ENCODE measurements at places on chromosomes 5 and 9.

GRCh38 chr5:154481584-154482381 is 3.8 kb upstream of the HAND1 start:
- DNase-seq, result no peak

DNA sequence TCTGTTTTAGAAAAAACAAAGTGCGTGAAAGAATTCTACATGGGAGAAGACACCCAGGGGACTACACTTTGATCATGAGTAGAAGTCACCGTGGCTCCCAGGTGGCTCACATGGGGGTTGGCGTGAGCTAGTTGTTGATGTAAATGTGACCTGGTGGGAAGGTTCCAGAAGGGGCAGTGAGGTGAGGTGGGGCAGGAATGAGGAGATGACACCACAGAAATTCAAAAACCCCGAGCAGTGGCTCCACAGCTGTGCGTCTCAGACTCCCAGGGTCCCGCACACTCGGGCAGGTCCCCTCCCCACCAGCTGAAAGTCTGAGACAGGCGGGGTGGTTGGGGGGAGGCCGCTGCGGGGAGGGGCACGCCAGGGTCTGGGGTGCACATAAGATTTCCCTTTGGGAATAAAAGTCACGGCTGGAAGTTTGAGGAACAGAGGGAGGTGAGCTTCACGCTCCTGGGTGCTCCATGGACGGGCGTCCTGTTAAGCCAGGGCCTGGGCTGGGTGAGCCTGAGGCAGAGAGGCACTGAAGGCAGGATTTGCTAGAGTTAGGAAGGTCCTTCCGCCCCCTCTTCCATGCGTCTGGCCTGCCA is 29.9 kb downstream of the GLT6D1 start:
- no peak for DNase-seq

DNA sequence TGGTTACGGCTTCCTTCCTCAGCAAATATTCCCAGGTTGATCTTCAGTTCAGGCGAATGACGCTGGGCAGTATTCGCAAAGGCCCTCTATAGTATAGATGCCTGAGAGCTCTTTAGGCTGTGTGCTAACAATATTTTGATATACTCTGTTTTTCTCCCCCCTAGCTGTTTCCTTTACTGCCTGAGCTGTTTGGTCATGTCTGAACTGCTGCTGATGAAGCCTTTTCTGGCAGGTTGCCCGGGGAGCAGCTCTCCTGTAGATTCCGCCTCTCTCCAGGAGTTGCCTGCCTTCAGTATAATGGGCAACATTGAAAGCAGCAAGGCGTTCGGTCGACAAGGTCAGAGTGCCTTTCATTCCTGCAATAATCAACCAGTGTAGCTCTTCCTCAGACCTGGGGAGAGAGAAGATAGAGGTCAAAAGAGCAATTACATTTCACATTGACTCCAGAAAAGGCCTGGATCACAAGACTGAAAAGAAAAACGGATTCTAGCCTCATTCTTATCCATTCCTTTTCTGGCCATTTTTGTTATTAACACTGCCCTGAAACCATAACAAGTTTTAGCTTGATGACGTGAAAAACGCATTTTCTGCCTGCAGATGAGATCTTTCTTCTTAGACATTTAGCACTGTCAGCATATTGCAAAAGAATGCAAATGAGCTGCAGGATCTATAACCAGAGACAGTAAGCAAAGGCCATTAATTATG is 60.1 kb upstream of the ZNF608 start:
- DNase-seq, result no peak

- no peak for DNase-seq
Observed at GRCh38 chr9:120531683-120532300, 48.2 kb downstream of the CDK5RAP2 start.

GRCh38 chr5:165508286-165508685 is 2002.9 kb downstream of the MAT2B start:
- no peak for DNase-seq

- DNase-seq, result no peak
Observed at GRCh38 chr5:54969856-54970828, 15.3 kb downstream of the ESM1 start.

DNA sequence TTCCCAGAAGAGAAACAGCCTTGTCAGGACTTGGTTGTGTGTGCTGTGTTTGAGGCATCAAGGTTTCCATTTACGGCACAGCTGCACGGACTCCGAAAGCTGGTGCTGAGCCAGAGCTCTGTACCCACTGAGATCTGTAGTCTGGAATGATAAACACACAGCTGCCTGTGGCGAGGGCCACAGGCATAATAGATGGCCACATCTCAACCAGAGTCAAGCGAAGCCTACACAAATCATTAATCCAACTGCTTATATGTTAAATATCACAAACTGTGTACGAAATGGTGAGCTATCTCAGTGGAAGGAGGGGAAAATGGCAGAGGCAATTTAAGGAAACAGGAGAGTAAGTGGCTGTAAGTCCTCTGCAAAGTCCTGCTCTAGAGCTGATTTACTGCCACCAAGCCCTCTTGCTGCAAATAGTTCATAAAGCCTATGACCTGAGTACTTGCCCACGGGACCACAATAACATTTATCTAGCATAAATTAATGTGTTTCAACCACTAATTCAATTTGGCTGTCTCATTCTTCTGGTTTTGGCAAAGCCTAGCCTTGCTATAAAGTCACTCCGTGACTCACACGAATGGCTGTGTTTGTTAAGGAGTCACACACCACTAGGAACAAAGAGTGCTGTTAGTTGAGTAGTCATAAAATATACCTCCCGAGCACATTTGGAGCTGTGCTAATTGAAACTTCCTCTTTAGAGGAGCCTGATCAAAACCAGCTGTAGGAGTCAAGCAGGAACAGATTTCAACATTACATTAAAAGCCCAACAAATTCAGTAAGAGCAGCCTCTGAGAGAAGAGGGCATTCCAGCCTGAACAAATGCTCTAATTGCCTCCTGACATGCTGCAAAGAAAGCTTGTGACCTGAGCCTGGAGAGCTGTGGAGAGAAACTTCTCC is 738.6 kb upstream of the ZNF608 start:
- DNase-seq, result no peak

Data from T-cell (primary cell).